ENCODE measurements at places on chromosomes 12 and 14. TPM values are rescaled to one million over a fixed set of nuclear protein-coding genes. Genes with fewer than 3 reads are reported as not detected.

Gene NELL2
- polyA plus RNA-seq, result 26.0 TPM

Gene A2M
- polyA plus RNA-seq, result 218 TPM

Gene TPH2
- 0.10 TPM for polyA plus RNA-seq

Gene CCDC184
- polyA plus RNA-seq, result 0.25 TPM

Gene PAX9
- polyA plus RNA-seq, result 0.33 TPM

Gene VPS33A
- 20.8 TPM for polyA plus RNA-seq

Gene AEBP2
- polyA plus RNA-seq, result 64.5 TPM

Gene NRIP2
- 29.7 TPM for polyA plus RNA-seq

Gene FAR2
- 42.1 TPM for polyA plus RNA-seq

DNA sequence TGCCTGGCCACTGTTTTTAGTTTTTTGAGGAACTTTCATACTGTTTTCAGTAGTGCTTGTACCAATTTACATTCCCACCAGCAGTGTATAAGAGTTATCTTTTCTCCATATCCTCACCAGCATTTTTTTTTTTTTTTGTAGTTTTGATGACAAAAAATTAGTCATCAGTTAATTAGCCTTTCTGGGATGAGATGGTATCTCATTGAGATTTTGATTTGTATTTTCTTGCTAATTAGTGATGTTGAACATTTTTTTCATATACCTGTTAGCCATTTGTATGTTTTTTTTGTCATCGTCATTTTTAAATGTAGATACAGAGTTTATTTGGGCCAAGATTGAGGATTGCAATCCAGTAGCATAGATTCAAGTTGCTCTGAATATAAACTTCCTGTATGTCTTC, 19.3 kb downstream of the TBC1D15 start:
- no peak for DNase-seq

GRCh38 chr12:108040947-108041346, 88.1 kb upstream of the WSCD2 start:
- no peak for DNase-seq

DNA sequence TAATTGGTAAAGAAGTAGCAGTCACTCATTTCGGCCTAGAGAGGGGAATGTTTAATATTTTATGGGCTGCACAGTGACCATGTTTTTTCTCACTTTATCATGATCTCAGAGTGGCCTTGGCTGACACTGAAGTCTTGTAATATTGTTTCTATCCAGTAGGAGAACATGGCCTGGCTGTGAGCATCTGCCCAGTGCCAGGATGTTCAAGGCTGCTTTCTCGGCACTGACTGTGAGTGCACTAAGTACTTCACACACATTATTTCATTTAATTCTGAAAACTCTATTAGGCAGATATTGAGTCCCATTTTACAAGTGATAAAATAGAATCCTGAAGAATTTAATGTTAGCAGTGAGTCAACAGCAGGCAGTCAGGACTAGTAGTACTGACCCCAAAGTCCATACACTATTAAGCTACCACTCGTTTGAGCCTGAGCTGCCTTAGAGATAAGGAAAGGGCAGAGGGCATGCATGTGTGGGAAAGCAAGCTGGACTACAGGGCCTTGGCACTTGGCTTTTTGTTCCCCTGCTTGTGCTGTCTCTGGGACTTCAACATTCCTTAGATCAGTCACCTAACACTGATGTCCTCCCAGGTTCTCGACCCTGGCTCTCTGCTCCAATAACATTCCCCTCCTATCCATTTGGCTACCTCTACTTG, 42.2 kb upstream of the APPL2 start:
- DNase-seq, result no peak

GRCh38 chr12:108587826-108588225, 10.1 kb downstream of the TMEM119 start:
- DNase-seq, result no peak

DNA sequence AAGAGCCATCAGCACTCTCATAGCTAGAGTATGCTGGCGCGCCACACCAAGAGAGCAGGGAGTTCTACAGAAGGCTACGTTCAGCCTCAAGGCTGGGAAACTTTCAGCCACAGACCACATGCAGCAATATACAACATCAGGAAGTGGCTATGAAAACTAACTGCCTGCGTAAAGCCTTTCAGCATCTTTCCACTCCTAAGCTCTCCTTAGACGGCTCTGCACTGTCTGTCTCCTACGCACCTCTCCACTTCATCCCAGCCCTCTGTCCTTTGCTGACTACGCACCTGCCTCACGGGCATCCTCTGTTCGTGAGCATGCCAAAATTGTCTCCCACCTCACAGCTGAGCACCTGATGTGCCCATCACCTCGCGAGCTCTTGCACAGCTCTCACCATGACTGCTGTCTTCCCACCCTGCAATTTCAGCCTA, 9.7 kb downstream of the MPHOSPH9 start:
- DNase-seq, result no peak

DNA sequence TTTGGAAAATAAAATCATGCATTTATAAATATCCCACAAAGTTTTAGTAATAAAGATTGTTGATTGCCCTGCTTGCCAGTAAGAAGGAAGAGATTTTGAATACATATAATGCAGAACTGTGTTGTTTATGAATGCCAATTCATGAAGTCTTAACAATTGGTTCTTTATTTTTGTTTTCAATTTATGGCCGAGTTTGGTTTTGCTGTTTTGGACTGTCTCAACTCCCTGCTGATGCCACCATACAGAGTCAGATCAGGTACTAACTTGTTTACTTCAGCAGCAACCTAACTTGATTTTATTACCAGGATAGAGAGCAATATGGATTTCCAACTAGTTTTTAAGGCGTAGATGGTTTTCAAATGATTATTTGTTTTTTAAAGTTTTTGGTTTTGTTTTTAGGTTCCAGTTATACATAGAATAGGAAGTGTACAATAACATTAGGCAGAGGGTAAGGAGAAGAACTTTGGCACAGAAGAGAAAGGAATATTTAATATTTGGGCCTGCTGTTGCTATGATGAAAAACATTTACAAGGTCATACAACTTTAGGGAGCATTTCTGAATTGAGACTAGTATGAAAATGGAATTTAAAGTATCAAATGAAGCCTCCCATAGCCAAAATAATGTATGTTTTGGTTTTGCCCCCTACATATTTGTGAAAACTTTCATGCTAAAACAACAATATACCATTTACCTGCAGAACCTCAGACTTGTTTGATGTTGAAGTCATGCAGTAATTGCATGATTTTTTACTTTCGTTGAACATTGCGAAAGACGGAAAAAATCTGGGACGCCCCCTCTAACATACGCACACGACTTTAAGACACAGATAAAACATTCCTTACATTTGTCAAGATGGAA, 904 bp upstream of the FAM177A1 start:
- no peak for DNase-seq

DNA sequence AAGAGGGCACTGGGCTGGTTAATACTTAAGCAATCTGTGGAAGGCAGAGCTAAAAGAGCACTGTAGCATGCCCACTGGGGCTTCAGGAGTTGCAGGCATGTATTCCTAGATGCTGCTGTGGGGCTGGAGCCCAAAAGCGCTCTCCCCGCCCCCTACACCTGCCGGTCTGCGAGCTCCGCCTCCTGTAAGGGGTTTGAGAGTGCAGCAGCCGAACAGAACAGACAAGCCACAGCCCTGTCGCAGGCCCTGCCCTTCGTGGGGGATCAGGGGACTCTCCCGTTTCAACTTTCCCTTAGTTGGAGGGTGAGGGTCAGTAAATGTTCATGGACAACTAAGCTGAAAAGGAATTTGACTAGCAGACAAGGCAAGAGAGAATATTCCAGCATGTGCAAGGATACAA, 17.6 kb downstream of the SLC38A6 start:
- no peak for DNase-seq

DNA sequence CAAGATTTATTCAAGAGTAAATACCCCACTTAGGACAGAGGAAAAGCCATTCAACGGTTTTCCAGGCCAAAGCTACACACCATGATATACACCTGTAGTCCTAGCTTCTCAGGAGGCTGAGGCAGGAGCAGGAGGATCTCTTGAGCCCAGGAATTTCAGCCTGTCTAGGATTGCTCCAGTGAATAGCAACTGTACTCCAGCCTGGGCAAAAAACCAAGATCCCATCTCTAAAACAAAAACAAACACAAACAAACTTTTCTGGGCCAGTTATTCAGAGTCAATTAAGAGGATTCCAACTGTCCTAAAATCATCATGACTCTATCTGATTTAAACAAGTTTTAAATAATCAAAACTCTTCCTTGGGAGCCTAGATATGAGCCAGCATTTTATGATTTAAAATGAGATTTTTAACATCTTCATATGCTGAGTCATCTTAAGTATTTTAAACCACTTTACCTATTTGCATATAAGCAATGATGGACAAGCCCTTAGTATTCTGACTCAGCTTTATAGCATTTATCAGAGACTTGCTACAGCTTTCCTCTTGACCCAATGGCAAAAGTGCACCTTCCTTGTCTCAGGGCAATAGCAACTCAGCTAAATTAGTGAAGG, 77.1 kb downstream of the KCNMB4 start:
- DNase-seq, result no peak

DNA sequence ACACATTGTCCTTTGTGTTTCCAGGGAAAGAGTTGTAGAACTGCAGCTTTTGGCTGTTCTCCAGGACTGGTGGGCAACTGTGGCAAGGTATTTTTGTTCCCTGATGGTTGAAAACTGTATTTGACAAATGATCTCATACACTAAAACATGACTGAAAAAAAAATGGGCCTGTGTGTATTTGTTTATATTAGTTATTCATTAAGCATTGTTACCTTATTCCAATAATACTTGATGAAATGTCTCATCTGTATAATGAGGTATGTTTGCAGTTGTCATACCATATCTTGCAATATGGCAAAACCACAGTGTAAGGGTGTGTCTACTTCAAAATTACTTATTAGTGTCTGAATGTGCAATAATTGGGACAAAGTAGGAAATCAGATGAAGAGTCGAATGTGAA, 479.4 kb upstream of the NOVA1 start:
- no peak for DNase-seq

DNA sequence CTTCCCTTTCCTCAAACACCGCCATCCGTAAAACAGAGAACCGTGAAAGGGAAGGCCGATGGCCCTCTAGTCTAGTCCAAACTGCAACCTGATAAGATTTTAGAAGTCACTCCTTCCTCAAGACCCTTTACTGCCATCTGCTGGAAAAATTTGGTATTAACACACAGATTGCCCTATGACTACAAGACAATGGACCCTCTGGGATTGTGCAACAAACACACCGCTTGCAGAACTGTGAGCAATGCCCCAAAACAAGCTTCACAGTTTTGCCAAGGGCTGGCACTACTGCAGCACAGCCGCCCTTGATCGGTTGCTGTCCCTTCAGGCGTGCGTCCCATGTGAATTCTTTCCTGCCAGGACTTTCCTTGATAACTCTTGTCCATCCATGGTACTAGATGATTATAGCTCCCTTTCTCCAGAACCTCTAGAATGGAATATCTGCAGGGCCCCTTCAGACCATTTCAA, 23.1 kb downstream of the LLPH start:
- DNase-seq, result peak; percentile 94

- no peak for DNase-seq
Observed at GRCh38 chr12:23611320-23611719, 338.1 kb downstream of the SOX5 start.

GRCh38 chr12:49873361-49873934, 30.3 kb downstream of the FAIM2 start:
- no peak for DNase-seq

DNA sequence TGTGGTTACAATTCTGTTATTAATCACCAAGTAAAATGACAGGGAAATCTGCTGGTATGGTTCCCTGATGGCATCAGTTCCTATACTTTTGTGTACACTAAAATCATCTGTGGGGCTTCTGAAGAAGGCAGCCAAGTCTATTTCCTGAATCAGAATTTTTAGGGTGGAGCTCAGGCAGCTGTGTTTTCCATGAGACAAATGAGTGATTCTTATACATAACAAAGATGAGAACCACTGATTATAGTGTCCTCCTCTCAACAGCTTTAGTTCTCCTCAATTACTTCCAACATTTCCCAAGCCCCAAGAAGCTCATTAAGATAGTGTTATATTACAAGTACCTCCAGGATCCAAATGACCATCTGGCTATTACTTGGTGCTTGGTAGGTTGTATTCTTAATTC, 64.5 kb upstream of the USP44 start:
- no peak for DNase-seq

DNA sequence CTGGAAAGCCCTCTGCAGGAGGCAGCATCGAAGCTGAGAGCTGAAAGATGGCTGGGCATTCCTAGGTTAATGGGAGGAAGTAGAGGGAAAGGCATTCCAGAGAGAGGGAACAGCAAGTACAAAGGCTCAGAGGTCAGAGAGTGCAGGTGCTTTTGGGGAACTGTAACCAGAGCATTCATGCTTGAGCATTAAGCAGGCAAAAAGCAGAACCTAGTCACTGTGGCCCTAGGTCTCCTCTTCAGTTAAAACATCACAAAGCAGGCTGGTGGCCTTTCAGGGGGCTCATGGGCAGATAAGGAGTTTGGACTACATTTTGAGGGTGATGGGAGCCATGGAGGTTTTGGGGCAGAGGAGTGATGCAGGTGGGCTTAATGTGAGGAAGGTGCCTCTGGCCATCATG, 169.2 kb upstream of the MYL2 start:
- DNase-seq, result no peak

DNA sequence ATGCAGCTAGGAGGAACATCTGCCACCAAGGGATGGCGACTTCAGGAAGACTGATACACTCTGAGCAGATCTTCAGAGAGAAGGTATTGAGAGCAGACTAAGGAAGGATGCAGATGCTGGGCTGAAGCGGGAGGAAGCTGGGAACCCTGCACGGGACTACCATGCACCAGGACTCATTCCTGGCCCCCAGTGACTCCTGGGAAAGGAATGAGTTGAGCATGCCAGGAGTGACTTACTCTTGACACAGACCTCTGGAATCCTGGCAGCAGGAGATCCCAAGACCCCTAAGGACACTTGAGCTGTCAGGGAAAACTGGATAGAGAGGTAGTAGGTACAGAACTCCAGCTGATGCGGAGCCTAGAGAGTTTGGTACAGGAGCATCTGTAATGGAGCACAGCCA, 336.1 kb downstream of the RPS29 start:
- no peak for DNase-seq

DNA sequence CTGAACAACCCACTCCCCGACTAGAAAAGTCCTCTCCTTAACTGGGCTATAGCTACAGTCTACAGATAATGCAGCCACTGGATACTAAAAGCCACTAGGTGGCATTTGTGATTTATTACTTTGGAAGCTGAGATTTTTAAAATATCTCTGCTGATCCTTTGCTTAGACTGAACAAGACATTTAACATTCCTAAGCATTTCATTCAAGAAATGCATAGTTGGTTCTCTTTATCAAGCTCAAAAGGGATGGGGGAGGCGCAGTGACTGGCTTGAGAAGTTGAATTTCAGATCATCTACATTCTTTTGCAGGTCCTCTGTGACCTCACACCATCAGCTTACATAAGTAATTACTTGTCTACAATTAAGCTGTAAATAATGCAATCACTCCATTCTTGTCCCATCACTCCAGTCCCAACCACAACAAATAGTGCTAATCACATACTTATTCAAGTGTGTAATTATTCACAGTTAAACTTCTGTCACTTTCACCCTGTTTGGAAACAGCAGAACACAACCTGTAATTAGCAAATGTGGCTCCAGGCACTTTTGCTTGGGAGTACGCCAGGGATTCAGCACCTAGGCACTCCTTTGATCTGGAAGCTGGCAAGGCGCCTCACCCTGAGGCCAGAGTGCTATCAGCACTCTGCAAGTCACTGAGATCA, 203.6 kb downstream of the NOVA1 start:
- peak; percentile 10 for DNase-seq

GRCh38 chr12:53594897-53595615, 31.1 kb downstream of the ATF7 start:
- no peak for DNase-seq

Measured in left kidney (tissue), 8 donors.